Epithelial cell of prostate (primary cell): ENCODE measurements at places on chromosomes 4 and X.

GRCh38 chrX:30181353-30181752, 34.0 kb upstream of the MAGEB2 start:
- DNase-seq = no peak

GRCh38 chr4:101256222-101256621, 91.1 kb downstream of the PPP3CA start:
- no peak for DNase-seq

DNA sequence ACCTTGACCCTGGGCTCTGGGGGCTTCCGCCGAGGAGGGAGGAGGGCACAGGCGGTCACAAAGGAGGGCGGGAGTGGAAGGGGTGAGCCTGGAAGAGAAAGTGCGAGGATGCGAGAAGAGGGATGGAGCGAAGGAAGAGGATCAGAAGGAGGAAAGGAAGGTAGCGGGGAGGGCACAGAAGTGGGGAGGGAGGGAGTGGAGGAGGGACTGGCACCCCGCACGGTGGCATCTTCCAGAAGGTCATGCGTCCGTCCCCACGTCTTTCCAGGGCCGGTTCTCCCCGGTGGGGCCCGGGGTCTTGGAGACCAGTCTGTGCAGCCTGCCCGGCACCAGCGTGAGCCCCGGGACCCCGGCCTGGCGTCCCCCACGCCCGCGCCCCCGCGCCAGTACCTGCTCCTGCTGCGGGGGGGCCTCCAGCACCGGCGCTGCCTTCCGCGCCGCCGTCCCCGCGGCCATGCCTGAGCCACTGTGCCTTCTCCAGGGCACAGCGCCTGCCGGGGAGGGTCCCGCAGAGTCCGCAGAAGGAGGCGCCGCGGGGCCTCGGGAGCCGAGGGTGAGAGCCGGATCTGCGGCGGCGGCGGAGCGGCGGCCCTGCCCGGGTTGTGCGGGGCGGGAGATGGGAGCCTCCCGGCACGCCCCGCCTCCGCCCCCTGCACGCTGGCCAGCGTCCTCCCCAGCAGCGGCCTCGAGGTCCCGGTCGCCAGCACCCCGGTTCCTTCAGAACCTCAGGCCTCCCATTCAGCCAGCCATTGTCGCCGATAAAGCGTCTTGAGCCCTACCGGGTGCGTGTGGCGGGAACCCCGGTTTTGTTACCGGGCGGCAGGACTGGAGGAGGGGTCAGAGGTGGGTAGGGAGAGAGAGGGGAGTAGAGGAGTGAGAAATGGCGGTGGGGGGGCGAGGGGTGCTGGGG, at the start of gene RNF175:
RNF175 (minus strand) TSS at position 618 of the 910 bp plus-strand sequence; CDS start at position 456, 162 bp downstream.
- no peak for DNase-seq

GRCh38 chrX:129653971-129654651, 645 bp downstream of the APLN start:
- no peak for DNase-seq
